ENCODE measurements at places on chromosomes 3 and 15.

GRCh38 chr3:68919000-68919399, 13.3 kb downstream of the TAFA4 start:
- no peak for DNase-seq

GRCh38 chr3:114867835-114868503, 279.1 kb downstream of the ZBTB20 start:
- DNase-seq = no peak

DNA sequence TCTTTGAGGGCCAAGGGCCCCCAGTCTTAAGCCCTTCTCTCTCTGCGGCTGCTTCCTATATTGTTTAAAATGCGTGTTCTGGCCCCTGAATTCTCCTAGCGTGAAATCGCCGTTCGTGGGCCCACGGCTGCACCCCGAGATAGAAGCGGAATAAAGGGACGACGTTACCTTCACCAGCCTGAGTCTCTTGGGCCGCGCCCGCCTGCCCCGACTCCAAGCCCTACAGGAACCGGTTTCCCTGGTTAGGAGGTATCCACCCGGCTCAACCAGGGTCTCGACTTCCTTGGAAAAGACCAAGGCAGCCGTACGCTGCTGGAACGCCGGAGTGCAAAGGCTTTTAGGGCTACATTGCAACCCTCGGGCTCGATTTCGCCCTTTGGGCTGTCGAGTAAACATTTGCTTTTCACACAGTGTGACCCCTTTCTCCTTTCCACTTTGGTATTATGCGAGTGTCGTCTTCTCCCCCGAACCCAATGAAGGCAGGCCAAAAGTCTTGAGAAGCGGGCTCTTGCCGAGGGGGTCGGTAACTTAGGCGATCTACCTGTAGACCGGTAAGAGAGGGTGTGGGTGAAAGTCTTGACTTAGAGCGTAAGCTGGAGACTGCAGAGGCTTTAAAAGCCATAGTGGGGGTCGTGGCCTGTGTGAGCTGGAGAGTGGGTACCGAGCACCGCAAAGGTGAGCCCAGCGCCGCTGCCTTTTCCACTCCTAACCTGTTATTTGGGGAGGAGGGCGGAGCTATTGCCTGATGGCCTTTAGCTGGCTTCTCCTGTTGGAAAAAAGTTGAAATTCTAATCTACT, 2.0 kb downstream of the TRIM71 start:
- no peak for DNase-seq

GRCh38 chr3:176931991-176932390, 265.3 kb downstream of the TBL1XR1 start:
- DNase-seq = no peak

GRCh38 chr3:39156421-39156820, 3.0 kb upstream of the CSRNP1 start:
- no peak for DNase-seq

DNA sequence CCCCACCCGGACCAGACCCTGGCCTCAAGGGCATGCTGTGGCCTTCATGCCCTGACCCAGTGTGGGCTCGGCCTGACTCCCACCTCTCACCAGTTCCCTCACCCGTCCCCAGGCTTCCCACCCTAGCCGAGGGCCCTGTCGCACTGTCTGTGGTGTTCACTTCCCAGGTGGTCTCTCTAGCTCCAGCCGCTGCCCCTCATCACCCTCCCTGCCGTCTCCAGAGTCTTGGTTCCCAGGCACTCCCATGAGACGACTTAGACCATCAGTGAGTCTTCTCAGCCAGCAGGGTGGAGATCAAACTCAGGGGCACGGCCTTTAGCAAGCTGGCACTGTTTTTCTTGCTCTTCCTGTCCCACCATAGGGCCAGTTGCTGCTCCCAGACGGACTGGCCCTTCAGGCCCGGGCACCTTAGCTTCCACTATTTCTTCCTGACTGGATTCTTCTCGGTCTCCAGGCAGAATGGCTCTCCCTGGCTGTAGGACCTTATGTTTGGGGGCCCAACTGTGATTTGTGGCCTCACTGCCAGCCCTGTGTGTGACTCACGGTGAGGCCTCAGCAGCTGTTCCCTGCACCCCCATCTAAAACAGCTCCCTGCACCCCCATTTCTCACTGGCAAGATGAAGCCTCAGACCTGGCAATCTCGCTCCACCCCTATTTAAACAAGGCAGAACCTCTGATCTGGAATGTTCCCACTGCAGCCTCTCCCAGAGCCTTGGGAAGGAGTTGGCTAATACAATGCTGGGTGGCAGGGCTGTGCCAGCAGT, 9.4 kb upstream of the PCSK6 start:
- no peak for DNase-seq

- no peak for DNase-seq
Observed at GRCh38 chr3:46942076-46942475, 34.5 kb downstream of the CCDC12 start.

Measured in stimulated activated CD4-positive, alpha-beta T cell treated with anti-CD3 and anti-CD28 coated beads, Interleukin-1b, Interleukin-23, amount 100 ng/mL, for 4 hours (primary cell).